NCI-H2171 treated with DMSO at 0.1 percent for 48 hours (cell line): ENCODE measurements at places on chromosomes 3 and 15.

DNA sequence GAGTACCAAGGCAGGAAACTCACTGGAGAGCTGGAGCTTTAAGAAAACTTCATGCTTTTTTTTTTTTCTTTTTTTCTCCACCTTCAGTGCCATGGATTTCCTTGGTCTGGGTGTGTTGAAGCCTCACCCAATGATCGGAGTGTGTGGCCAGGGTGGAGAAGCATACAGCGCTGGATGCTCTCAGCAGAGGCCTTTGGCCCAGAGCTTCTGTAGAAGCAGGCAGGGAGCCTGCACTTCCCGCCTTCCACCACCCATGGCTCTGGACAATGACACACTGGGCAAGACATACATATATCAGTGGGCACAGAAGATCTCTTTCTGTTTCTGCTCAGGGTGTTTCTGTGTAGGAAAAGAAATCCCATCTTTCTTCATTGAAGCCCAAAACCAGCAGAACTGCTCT, 55.8 kb upstream of the ACAD9 start:
- no peak for DNase-seq

- DNase-seq: no peak
These were observed 163.2 kb upstream of the GRM7 start for GRCh38 chr3:6697722-6698121.

DNA sequence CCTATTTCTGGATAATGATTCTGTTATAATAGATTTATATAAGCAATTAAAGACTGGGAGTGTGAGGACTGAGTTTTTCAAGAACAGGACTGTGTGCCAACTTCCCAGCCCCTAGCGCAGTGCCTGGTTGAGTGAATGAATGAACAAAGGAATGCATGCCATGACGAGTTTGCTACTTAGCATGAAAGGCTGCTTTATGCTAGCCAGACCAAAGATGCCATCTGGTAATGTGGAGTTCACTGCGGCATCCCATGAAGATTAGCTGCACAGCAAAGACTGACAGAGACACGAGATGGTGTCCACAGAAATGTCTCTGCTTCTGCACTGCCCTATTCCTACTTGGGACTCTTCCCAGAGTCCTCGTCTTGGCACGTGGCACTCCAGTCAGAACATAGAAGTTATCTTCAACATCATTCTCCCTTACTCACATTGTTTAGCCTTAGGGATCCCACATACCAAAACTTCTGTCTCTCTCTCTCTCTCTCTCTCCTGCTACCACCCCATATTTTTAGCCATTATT, 283.9 kb upstream of the CTNNB1 start:
- no peak for DNase-seq

GRCh38 chr3:53083521-53083920, 37.6 kb upstream of the SFMBT1 start:
- peak; percentile 65 for DNase-seq

- DNase-seq: no peak
These were observed 436 bp upstream of the SLC9A9 start for GRCh38 chr3:143848704-143849103.

- peak; percentile 33 for DNase-seq
These were observed 6.4 kb upstream of the ADAM10 start for GRCh38 chr15:58755956-58756355.

GRCh38 chr15:68028137-68028887, 25.8 kb upstream of the PIAS1 start:
- no peak for DNase-seq

GRCh38 chr3:21269882-21270281, 481.1 kb downstream of the ZNF385D start:
- no peak for DNase-seq

DNA sequence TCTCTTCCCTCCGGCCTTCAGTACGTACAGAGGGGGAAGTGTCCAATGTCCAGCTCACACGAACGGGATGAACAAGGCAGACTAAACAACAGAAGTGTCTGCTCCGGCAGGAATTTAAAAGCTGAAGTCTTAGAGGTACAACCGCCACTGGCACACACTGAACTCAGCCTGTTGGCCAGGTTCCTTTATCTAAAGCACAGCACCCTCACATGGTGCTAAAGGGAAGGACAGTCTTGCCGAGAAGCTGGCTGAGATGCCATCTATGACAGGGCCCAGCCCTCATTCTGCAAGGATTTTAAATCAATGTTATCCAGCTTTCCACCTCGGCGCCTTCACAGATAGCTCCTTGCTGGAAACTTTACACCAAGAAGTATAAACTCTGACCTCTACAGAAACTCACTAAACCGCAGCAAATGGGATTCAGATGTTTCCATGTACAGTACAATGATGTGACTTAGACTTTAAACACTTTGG, 2.8 kb downstream of the ADAMTS17 start:
- no peak for DNase-seq

DNA sequence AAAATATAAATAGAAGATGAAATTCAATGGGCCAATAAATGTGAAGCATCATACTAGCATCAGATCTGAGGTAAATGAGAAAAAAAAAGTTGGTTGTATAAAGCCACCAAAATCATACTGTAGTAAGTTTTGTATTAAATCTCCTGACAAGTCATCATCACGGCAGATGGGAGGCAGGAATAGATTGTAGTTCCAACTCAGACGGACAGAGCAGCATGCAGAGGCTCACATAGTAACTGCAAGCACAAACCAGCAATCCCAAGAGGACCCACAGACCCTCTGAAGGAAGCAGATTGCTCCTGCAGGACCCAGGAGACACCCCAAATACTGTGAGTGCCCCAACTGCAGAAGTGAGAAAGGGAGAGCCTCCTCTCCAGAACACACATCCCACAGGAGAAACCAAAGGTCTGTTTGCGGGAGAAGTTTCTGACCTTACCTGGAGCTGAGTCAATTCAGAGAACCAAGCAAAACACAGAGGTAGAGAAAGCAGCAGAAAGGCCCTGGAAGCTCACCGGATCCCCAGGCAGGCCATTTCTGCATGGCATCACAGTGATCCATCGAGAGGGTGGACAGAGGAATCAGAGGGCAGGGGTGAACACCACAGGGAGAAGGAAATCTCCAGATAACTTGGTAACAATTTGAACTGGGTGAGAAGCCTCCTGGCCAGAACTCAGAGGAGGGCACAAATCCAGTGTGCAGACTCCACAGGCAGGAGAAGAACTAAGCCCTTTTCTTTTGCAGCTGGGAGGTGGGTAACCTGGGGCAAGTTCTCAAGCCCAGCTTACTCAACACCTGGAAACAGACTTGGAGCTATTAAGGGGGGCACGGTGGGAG, 141.6 kb upstream of the ARHGEF26 start:
- DNase-seq: no peak

DNA sequence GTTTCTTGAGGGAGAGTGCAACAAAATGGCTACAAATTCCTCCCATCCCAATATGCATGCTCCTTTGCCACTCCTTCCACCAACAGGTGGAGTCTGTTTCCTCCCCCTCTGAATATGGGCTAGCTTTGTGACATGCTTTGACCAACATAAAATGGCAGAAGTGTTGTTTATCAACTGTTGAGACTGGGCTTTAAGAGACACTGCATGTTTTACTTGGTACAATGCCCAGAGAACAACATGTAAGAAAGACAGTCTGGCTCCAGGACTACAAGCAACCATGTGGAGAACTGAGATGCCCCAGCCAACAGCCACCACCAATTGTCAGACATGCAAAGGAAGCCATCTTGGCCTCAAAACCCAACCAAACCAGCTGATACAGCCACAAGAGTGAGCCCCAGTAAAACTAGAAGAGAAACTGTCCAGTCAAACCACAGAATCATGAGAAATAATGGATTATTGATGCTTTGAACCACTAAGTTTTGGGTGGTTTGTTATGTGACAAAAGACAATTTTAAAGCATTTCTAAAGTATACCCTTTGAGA, 40.5 kb downstream of the NUDT16 start:
- DNase-seq: no peak

DNA sequence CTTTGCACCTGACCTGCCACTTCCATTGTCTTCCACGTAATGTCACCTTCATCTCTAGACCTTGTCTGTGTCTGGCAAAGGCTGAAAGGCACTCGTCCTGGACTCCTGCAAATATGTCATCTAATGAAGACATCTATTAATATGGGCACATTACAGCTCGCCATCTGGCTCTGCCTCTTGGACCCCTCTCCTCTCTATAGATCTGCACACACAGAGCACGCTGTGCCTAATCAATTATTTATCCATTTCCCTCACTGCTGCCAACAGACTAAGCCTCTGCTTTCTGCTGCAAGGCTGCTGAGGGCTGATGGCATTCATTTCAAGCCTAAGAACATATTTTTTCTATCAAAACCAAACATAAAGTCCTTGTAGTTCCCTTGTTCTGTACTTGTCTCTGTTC, 573.0 kb downstream of the TUSC7 start:
- no peak for DNase-seq

DNA sequence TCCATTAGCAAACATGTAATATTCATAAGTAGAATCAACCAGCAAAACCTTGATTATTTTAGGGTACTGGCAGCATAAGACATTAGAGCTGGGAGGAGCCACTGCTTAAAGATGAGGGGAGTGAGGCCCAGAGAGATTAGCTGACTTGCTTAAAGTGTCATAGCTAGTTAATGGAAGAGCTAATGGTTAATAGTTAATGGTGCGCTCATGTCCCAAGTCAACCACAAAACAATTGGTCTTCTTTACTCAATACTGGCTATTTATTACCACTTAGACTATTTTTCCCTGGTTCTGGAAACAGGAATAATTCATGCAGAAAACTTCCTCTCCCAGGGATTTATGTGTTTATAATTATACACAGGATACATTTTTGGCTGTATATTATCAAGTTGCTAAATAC, 33.1 kb downstream of the EIF4E3 start:
- DNase-seq: no peak

- no peak for DNase-seq
These were observed 547 bp downstream of the WNT7A start for GRCh38 chr3:13879102-13879945.

- DNase-seq: peak; percentile 90
These were observed 471.0 kb upstream of the PROK2 start for GRCh38 chr3:72255791-72256559.

DNA sequence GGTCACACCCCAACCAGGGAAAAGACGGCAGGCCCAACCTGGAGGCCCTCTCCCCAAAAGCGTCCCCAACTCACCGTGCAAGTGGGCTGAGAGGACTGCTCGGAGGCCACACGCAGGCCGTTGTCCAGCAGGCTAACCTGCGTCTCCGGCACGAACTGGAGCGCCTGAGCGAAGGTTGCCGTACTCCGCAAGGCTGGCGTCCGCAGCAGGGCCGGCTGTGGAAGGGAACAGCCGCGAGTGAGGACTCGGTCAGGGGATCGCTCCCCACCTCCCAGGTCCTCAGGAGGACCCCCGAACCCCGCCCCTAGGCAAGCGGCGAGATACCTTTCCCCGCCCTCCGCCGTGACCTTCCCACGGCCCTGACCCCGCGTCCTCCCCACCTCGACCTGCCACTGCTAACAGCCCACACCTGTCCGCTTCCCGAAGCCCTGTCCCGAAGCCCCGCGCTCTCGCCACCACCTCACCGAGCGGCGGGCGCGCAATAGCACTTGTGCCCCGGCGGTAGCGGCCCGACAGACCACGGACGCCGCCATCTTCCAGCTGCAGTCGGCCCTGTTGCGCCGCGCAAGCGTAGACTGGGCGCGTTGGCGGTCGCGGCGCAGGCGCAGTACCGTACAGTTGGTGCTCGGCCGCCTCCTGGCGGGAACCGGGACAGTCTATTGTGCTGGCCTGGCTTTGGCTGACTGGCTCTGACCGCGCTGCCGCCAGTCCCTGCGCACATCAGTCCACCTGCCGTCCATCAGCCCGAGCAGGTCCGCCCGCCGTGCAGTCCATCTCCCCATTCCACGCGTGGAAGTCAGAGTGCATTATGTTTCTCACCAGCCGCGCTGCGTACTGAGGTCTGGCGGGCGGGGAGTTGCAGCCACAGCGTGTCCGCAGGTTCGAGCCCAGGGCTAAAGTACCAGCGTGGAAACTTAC, at the start of gene UQCRC1:
UQCRC1 (minus strand) TSS at position 559 of the 918 bp plus-strand sequence; CDS start at position 533, 26 bp downstream.
- DNase-seq: peak; percentile 74

DNA sequence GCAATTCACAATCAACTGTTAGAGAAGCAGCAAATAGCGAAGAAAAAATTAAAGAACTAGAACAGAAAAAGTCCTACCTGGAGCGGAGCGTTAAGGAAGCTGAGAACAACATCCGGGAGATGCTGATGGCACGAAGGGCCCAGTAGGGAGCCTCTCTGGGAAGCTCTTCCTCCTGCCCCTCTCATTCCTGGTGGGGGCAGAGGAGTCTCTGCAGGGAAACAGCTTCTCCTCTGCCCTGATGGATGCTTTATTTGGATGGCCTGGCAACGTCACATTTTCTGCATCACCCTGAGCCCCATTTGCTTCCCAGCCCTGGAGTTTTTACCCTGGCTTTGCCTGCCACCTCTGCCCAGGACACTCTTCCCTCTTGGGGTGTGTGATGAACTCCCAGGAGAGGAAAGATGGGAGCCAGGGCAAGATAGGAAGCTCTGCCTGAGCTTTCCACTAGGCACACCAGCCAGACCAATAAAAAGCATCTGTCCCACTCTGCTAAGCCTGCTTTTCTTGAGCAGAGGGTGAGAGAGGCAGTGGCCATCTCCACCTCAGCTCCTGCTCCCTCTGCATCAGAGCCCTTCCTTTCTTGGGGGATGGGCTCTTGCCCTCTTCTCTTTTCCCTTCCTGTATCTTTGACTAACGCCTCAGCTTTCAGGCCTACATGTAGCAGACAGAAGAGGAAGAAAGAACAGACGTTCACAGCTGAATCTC, 39.4 kb downstream of the PPARG start:
- no peak for DNase-seq

GRCh38 chr15:36430726-36431265, 148.6 kb upstream of the CDIN1 start:
- no peak for DNase-seq

- DNase-seq: no peak
These were observed 144.5 kb downstream of the PDZRN3 start for GRCh38 chr3:73480187-73480672.

DNA sequence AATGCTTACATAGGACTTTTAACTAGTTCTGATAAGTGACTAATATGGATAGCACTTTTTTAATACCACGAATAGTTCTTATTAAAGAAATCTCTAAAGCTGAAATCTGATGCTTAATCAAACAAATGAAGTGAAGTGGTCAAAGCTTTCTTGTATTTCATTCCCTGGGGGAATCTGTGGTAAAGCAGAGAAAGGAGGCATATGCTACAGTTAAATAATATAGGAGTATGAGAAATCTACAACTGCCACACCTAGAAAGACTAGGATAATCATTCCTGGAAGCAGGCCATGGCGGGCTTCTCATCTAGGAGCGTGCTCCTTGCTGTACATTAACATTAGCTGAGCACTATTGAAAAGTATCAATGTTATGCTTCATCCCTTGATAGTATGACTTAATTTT, 835.7 kb downstream of the OTOL1 start:
- no peak for DNase-seq

- no peak for DNase-seq
These were observed 5.2 kb downstream of the FURIN start for GRCh38 chr15:90873488-90873997.

- no peak for DNase-seq
These were observed 1.7 kb downstream of the GUCA1C start for GRCh38 chr3:108951820-108952501.

DNA sequence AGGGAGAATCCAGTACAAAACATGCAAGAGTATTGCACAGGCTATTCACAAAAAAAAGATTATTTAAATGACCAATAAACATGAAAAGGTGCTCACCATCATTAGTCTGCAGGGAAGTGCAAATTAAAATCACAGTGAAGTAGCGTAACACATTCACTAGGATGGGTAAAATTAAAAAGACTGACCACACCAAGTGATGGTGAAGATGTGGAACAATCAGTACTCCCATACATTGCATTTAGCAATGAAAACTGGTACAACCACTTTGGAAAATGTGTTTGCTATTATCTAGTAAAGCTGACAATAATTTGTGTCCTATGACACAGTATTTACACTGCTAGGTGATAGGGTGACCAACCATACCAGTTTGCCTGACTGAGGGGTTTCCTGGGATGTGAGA, 26.4 kb downstream of the MESP1 start:
- no peak for DNase-seq
